8988T (cell line): ENCODE measurements at places on chromosomes 12 and 14.

DNA sequence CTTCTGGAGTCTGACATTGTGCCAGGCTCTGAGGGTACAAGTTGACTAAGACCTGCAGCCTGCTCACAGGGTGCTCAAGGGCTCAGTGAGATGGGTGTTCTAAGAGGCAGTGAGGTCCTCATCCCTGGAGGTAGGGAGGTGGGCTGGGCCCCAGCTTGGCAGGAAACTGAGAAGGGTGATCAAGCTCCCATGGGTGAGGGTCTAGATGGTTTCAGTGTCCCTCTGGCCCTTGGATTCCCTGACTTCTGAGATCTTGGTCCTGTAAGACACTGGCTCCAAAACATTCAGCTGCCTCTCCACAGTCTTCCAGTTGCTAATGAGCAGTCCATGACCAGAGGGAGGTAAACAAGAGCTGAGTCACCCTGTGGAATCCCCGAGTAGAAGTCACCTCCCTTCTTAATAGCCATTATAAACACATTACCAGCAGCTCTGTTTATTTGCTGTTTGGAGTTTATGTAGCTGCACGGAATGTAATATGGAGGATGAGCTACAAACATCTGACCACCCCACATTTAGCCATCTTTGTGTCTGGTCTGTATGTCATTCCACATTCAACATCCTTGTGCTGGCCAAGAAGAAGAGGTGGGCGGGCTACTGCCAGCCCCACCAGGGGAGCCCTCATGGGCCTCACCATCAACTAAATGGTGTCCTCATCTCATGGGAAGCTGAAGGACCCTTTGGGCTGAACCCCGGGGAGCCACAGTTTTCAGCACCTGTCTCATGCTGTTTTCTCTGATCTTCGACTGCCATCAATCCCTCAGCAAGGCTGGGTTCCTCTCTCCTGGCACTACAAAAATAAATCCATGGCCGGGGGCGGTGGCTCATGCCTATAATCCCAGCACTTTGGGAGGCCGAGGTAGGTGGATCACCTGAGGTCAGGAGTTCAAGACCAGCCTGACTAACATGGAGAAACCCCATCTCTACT is 37.2 kb upstream of the BDKRB2 start:
- no peak for DNase-seq

- no peak for DNase-seq
Observed at GRCh38 chr12:14418451-14418890, 53.0 kb downstream of the ATF7IP start.

DNA sequence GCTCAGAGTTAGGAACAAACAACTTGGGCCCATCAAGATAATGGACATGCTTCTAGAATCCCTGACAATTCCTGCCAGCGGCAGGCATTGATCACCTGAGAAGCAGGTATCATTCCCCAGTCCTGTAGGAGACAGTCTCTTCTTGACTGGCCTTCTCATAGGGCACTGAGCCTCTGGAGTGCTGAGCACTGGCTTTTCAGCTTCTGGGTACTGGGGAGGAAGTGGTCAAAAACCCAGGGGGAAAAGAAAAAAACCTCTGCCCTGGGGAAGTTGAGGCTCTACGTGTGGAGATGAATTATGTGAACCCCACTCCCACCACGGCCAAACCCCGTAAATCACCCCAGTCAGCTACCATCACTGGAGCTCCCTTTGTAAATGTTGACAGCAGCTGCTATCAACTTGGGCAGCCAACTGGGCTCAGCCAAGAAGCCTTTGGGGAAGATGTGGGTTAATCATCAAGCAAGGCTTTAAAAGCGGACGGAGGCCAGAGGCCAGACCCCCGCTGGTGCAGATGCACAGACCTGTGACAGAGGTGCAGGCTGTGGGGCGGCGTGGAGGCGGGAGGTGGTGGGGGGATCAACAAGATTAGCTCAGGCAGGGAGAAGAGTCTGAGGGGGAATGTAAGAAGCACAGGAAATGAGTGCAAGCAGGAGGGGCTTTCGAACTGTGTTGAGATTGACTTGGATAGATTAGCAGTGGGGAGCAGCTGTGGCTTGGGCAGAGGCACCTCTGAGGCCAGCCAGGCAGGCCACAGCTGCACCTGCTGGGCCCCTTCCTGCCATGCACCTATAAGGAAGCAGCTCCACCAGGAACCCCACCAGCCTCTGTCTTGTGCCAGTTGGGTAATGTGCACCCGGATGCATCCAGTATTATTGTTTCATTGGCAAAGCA is 105.4 kb upstream of the HIF1A start:
- DNase-seq = no peak

- DNase-seq = no peak
Observed at GRCh38 chr12:66074561-66074960, 56.0 kb downstream of the LLPH start.

DNA sequence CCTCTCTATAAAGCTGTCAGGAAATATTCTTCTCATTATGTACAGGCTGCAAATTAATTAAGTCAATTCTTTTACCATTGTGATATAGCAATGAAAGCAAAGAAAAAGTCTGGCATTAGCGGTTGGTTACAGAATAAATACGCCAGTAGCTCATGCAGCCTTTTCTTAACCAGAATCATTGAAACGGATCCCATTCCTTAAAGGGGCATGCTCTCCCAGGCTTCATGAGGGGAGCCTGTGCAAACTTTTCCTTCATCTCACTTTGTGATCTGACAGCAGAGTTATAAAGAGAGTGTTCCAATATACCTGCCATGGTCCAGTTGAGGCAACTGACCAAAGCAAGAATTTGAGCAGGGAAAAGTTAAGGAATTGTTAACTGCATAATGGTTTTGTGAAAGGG is 337.7 kb downstream of the EMP1 start:
- no peak for DNase-seq

- peak; percentile 88 for DNase-seq
Observed at GRCh38 chr14:100416921-100417860, 94.1 kb downstream of the SLC25A47 start.

DNA sequence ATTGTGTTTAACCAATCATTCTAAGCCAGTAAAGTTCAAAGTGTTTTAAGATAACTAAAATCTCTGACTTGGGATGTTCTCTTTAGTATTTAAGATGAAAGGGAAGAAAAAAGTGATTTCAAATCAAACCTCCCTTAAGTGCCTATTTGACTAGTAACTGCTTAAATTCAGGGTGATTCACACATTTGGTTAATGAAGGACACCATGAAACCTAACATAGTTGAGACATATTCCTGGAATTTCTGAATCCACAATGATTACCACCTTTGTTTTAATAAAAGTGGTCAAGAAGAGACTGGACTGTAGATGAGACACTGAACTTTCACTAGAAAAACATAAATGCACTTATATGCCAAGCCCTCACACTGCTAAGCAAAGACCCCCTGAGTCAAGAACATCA is 138.7 kb downstream of the MED13L start:
- DNase-seq = no peak

GRCh38 chr12:1510056-1510812 is 84.1 kb downstream of the FBXL14 start:
- DNase-seq = no peak

- no peak for DNase-seq
Observed at GRCh38 chr12:41288142-41288811, 100.2 kb downstream of the PDZRN4 start.

DNA sequence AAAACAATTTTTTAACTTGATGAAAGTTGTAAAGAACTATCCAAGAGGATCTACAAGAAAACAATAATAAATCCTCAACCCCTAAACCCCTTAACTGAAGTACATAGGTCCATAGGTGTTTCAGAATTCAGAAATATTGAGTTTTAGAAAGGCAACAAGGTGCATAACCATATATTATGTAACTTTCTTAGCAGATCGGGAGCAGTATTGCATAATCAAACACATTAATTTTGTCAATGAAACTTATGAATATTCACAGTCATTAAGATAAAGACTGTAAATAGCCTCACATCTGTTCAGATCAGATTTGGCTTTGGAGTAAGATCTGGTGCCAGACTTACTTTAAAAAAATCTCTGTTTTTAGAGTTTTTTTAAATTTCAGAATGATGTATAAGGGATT is 647.1 kb upstream of the FLRT2 start:
- no peak for DNase-seq

GRCh38 chr14:54309615-54310014 is 87.2 kb upstream of the CDKN3 start:
- no peak for DNase-seq

GRCh38 chr12:14665354-14666348 is 30.7 kb downstream of the GUCY2C start:
- DNase-seq = no peak

DNA sequence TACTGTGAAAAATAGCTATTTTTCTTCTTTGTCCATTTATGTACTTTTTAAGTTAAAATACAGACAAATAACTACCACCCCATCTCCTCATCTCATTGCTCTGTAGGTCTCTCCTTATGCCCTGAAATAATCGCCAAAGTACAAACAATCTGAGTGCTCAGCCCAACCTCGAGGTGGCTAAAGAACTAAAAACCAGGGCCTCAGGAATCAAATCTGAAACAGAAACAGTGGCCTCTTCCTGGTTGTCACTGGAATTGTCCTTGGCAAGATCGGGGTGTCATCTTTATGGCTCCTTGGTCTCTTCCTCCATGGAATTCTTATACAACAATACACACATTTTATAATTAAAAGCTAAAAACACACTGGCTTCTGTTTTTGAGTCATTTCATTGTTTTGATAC is 182.4 kb downstream of the ASCL1 start:
- DNase-seq = no peak

DNA sequence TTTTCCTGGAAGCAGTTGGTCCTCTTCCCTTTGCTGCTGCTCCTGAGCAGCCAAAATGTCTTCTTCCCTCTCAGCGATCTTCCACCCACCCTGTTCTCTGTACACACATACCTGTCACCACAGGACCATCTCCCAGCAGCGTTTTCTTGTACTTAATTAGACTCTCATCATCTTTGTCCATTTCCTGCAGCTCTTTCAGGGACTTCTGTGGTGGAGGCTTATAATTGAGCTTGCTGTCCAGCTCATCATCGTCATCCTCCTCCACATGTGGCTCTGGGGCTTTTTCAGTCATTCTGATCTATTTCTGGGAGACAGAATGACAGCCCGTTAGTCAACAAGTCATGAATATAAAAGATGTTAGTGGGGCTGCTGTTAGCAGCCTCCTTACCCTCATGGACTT is 11.0 kb downstream of the ARHGDIB start:
- DNase-seq = no peak

DNA sequence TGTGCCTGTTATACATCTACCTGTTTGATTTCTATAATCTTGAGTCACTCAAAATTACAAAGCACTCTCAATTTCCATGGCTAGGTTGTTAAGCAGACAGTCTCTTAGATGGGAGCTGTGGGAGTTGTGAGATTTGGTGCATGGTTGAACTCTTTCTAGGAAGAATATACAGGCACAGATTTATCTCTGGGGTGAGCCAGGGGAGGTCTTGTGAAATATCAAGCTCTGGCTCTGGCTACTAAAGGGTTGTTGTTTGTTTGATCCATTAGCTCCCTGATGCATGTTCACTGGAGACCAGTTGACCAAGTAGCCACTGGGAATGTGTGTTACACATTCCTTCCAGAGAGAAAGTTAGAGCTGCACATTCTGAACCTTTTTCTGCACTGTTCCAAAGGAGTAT is 117.2 kb upstream of the HMGA2 start:
- DNase-seq = no peak

GRCh38 chr14:58769011-58769643 is 131.4 kb downstream of the DACT1 start:
- no peak for DNase-seq

- DNase-seq = no peak
Observed at GRCh38 chr14:42602336-42602845, 995.7 kb downstream of the LRFN5 start.

DNA sequence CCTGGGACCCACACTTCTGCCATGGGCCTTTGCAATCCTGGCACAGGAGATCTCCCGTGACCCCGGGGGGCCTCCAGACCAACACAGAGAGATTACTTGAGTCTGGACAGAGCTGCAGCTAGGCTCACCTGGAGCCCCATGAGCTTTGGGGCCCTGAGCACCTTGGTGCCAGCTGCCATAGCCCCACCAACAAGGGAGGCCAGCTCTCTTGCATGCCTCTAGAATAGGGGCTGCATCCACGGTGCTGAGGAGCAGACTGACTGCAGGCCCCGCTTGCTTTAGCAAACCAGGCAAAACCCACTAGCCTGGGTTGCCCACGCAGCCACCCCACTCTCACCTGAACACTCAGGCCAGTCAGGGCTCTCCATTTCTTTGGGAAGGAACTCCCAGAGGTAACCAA is 3.7 kb upstream of the OR4N2 start:
- no peak for DNase-seq

GRCh38 chr12:69415471-69416275 is 54.5 kb upstream of the FRS2 start:
- peak; percentile 30 for DNase-seq

DNA sequence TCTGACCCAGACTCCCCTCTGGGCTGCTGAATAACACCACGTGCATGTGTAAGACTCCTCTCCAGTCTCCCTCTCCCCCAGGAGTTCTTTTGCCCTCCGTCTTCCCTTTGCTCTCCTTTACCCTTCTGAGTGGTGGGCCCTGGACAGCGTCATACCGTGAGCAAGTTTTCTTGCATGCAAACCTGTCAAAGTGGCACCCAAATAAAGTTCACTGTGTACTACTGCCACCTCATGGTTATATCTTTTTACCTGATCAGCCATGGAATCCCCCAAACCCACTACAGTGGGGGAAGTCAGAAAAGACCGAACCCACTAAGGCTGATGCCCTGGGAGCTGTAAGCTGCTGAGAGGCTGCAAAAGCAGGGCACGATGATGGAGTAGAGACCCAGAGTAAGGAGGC is 131.1 kb upstream of the VRK1 start:
- DNase-seq = no peak

DNA sequence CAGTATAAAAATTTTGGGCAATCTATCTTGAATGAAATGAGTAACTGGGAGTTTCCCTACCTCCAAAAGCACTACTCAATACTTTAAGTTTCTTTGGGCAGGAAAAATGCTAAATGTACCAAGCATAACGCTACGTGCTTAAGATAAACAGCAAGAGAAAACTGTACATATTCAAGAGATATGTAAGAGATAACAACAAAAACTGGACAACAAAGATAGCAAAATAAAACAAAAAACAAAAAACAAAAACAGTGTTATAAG is 20.0 kb downstream of the PTGES3 start:
- no peak for DNase-seq

GRCh38 chr14:50846226-50846880 is 15.4 kb upstream of the NIN start:
- no peak for DNase-seq

DNA sequence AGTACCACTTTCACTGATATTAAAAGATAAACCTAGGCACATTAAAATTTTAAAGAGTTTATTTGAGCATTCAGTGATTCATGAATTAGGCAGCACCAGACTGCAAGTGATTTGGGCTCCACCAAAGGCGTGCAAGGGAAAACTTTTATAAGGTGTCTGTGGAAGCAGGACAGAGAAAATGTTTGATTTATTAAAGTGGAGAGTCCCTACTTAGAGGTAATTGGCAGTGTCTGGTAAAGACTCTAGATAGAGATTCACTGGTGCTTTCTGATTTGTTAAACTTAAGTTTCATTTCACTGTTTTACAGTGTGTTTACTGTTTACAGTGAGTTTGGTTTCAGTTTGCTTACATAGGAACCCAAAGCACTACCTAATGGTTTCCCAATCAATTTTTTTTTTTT is 72.8 kb downstream of the ANKS1B start:
- DNase-seq = no peak
